Stimulated activated CD8-positive, alpha-beta memory T cell treated with anti-CD3 and anti-CD28 coated beads, Interleukin-7, amount 100 ng/mL, for 1 hour (primary cell): ENCODE measurements at places on chromosomes 13 and 19.

- no peak for DNase-seq
These were observed 17.5 kb downstream of the SYDE1 start for GRCh38 chr19:15124572-15125231.

GRCh38 chr19:55567708-55568328 lies 12.8 kb downstream of the ZNF579 start:
- no peak for DNase-seq

GRCh38 chr13:28754698-28755545 lies 36.2 kb upstream of the SLC46A3 start:
- no peak for DNase-seq

GRCh38 chr13:98878486-98879126 lies 99.3 kb downstream of the DOCK9 start:
- DNase-seq: no peak

DNA sequence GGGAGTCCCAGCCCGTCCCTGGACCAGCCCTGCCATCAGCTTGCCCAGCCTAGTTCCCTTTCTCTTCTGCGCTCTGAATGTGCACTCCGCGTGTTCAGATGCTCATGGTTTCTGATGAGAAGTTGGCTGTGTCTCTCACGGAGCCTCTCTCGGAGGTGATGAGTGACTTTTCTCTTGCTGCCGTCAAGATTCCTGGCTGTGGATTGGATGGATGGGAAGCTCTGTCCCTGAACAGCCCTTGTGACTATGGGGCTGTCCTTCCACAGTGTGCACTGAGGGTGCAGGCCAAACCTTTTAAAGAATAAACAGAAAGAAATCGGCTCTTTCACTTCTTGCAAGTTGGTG lies 24.4 kb downstream of the WTIP start:
- no peak for DNase-seq

DNA sequence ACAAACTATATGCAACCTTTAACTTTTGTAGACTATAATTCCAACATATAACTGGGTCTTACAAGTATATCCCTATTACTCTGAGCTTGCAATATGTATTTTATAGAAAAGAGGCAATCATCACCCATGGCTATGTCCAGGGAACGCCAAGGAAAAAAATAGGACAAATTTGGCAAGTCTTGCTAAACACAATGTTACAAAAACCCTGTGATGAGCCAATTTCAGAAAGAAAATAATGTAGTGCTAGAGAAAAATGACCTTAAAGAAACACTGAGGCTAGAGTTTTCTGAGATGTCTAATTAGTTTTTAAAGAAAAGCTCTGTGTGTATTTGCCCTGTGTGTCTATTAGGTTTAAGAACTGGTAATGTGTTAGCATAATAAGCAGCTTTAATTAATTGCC lies 68.0 kb upstream of the FREM2 start:
- DNase-seq: no peak

- no peak for DNase-seq
These were observed 472.2 kb downstream of the KLF5 start for GRCh38 chr13:73531014-73531413.

DNA sequence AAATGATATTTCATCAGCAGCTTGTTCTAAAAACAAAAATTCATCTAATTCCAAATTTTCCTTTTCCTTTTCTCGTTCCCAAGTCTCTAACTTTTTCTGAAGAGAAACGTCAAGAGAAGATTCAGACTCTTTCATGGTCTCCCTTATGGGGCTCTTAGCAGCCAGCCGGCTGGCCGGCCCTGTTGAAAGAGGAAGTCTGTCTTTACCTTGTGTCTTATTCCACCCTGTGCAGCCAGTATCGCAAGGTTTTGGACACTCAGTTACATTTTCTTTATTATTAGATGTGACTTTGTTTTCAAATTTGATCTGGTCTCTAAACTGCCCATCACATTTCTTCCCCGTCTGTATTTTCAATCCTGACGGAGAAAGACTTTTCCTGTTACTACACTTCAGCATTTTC lies 142.3 kb downstream of the RNF17 start:
- no peak for DNase-seq

DNA sequence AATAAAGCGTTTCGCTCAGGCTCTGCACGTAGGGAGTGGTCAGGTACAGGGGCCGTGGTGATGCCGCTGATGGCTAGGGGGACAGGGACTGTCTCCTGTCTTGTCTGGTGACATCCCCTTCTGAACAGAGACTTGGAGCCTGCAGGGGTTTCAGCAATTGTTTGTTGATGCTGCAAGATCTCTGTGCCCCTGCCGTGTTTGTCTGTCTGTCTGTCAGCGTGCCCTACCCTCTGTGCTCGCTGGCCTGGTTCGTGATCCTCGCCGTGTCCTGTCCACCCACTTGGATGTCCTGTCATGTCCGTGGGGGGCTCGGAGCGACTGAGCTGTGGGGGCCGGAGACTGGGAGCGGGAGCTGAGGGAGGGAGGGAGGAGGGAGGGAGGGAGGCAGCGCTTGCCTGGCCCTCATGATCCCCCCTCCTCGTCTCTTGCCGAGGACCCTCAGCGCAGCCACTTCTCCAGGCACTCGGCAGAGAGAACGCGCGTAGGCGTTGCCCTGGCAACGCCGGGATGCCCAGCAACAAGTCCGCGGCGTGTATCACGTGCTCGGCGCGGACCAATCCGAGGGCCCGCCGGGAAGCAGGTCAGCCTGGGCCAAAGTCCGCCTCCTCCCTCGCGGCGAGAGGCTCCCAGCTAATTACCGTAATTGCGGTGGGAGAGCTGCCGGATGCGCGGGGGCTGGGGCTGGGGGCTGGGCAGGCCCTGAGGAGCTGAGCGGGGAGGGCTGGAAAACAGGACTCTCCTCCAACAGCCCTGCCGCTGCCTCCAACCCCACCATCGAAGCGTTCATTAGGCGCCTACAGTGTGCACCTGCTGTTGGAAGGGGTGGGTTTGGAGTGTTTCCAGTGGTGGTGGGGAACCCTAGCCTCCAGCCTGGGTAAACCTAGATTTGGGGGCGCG lies 31.9 kb upstream of the FEM1A start:
- DNase-seq: peak; percentile 34

- DNase-seq: no peak
These were observed 112.8 kb downstream of the NDFIP2 start for GRCh38 chr13:79593641-79594275.
